KG1 (cell line): ENCODE measurements at places on chromosomes 13 and 19.

DNA sequence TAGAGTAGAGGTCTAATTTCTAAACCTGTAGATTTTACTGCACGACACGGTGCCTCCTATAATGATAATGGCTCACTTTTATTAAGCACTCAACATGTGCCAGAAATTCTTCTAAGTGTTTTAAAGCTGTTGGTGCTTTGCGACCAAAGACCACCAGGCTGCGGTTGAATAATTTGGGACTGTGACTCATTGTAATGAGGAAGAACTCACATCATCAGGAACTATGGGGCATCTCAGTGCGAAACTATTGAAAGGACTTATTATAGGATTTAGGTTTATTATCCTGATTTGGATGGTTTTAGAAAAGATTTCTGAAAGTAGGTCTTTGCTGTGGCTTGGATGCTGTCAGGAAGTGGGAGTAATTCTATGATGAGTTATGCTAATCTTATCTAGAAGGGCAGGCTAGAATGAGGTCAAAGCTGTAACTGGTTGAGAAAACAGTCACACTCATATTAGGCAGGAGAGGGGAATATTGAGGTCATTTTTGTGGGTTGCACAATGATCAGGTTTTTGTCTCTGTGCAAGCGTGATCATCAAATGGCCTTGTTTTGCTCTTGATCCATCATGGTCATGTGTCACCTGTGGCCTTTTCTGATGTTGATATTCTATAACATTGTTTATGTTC lies 266.8 kb downstream of the PCDH20 start:
- DNase-seq, result no peak

DNA sequence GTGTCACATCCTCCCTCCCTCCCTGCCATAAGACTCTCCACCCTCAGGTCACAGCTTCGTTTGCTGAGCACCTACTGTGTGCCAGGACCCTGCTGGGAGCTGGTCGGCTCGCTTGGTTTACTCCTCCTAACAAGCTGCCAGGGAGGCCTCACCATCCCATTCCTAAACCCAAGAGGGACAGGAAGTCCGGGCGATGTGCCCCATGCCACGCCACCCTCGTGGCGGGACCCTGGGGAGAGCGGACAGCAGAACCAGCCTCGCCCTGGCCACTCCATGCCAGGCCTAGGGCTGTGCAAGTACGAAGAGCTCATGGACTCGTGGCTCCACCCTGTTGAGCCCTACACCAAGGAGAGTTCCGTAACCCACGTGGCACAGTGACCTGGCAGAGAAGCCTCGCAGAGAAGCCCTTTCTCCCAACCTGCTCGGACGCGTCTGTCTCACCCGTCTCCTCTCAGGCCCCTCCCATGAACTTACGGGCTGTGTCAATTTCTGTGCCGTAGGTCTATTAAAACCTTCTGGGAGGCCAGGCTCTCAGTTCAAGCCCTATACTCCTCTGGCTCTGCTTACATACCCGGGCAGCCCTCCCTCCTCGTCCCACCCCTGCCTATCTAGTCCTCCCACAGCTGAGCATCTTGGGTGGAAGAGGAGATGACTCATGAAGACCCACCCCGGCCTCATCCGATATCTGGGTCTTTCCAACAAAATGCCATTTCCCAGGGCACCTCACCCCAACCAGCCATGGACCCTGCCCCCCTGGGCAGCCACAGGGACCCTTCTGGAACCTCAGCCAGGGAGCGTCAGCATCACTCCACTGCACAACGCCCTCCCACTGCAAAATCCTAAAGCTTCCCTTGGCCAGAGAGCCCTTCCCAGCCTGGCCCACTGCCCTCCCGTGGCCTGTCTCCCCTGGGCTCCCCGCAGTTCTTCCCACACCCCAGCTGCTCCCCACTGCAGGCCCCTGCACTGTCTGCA lies 2.6 kb downstream of the UBXN6 start:
- no peak for DNase-seq

- no peak for DNase-seq
Measured at GRCh38 chr19:33404506-33405253, 31.2 kb downstream of the CEBPG start.

DNA sequence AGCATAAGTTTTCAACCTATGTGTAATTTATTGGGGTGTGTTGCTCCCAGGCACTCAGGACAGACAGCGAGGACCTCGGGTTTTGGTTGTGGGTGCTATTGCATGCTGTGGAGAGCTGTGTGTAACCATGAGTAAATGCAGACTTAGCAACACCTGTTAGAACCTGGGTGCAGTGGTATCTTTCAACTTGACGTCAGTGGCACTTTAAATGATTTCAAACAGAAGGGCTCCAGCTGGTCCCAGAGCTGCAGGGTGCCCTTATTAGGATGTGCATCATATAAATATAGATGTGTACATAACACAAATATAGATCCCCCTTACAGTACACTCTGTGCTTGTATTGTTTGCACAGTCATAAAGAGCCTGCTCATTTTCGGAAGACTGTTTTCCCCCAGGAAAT lies 228.3 kb upstream of the IRS2 start:
- DNase-seq, result no peak

DNA sequence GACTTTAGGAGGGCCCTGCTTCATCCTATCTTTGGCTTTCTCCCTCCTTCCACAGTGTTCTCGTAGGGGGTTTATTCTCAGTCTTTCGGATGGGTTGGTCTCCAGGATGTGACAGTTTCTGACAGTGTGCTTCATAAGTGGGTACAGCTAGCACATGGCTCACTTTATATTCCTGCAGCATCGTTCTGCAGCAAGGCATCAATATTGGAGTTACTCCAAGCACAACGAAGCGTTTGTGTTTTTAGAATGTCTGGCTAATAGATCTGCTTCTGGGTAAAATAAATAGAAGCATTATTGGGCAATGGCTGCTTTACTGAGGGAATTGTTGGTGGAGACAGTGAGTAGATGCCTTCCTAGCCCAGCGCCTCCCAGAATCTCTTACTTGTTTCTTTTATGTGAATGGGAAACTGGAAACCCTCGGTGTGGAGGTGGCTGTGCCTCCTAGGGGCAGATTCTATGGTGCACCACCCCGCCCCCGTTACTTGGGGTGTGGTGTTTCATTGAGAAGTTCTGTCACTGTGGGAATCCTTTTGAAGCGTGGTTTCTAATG lies 2.0 kb downstream of the FARP1 start:
- DNase-seq, result no peak

- DNase-seq, result no peak
Measured at GRCh38 chr13:73722120-73722519, 412.1 kb downstream of the KLF12 start.

GRCh38 chr13:27311518-27312210 lies 41.0 kb downstream of the RASL11A start:
- DNase-seq, result no peak

GRCh38 chr13:77316430-77316829 lies 10.5 kb downstream of the MYCBP2 start:
- no peak for DNase-seq

DNA sequence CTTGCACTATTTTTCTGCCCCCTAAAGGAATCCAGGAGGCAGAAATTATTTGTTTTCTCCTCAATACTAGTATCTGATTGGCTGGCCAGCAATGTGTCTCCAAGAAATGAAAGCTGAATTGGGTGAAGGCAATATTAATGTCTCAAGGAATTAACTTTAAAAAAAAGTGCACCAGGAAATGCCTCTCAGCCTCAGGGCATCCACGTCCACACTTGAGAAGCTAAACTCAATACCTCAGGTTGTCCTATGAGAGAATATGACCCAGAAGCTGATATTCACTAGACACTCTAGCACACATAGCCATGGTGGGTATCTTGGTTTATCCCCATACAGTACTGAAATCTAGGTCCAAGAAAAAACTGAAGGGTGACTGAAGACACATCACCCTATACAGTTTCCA lies 2.1 kb downstream of the ZNF91 start:
- no peak for DNase-seq

DNA sequence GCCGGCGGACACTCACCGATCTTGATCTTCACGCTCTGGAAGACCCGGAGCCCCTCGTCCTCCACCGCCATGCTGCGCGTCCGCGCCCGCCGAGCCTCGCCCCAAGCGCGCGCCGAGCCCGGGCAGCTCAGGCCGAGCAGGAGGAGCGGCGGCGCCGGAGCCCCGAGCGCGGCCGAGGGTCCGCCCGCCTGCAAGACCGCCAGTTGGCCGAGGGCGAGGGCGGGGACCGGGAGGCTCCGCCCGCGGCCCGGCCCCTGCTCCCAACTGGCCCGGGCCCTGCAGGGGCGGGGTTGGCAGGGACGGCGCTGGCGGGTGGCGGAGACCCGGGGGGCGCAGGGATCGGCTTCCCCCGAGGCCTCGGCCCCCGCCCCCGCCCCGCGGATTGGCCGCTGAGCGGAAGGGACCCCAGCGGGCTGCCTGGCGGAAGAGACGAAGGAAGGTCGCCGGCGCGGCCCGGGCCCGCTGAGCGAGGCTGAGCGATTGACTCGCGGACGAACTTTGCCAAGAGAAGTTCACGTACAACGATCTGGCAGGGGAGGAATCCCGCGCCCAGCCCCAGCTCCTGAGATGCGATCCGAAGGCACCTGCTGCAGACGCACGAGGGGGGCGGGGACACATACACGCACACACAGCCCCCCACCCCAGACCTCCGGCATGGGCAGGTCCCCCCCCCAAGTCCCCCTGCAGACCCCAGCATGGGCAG lies at the start of gene RASA3:
RASA3 (minus strand) TSS at position 205 of the 703 bp plus-strand sequence; CDS start at position 71, 134 bp downstream.
- DNase-seq, result peak; percentile 33

DNA sequence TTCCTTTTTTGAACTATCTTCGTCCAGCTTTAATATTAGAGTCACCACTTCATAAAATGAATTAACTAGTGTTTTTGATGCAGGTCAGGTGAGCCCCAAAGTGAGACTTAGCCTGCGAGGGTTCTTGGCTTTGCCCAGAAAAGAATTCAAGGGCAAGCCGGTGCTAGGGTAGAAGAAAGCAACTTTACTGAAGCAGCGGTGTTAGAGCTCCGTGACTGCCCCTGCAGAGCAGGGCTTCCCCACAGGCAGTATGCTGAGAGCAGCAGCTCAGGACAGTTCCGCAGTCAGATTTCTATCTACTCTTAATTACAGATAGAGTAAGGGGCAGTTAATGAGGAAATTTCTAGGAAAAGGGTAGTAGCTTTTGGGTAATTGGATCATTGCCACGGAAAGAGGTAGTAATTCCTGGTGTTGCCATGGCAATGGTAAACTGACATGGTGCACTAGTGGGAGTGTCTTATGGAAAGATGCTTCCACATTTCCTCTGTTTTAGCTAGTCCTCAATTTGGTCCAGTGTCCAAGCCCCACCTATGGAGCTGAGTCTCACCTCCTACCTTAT lies 432.2 kb upstream of the ZNF507 start:
- no peak for DNase-seq

DNA sequence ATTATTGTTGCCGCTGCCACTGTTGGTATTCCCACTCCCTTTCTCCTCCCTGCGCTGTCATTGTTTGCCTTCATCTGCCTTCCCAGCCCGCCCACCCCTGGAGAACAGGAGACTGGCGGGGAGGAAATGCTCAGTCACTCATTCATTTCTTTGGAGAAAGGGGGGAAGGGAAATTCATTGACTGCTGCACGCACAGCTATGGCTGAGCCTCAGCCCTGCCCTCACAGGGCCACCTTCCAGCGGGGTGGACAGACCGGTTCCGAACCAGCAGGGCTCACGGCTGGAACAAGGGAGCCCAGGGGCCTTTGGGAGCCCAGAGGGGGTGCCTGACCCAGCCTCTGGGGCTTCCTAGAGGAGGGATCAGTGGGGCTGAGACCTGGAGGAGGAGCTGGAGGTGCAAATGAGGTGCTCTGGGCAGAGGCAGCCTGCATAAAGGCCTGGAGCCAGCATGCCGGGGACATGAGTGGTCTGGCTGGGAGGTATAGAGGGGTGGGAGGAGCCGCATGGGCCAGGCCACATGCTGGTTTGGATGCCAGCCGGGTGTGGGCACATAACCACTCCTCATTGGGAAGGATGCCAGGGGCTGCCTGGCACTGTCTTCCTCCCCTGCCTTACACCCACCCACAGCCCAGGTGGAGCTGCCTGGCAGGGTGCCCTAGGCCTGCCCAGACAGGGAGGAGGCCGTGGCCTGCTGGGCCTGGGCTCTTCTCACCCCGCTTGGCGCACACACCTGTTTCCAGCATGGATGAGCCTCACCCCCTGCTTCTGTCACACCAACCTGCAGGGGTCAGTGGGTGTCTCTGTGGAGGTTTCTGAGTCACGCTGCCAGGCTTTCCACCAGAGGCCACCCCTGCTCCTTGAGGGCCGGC lies 26.8 kb downstream of the PPP5C start:
- no peak for DNase-seq

- no peak for DNase-seq
Measured at GRCh38 chr13:33554919-33555791, 262.8 kb upstream of the RFC3 start.

DNA sequence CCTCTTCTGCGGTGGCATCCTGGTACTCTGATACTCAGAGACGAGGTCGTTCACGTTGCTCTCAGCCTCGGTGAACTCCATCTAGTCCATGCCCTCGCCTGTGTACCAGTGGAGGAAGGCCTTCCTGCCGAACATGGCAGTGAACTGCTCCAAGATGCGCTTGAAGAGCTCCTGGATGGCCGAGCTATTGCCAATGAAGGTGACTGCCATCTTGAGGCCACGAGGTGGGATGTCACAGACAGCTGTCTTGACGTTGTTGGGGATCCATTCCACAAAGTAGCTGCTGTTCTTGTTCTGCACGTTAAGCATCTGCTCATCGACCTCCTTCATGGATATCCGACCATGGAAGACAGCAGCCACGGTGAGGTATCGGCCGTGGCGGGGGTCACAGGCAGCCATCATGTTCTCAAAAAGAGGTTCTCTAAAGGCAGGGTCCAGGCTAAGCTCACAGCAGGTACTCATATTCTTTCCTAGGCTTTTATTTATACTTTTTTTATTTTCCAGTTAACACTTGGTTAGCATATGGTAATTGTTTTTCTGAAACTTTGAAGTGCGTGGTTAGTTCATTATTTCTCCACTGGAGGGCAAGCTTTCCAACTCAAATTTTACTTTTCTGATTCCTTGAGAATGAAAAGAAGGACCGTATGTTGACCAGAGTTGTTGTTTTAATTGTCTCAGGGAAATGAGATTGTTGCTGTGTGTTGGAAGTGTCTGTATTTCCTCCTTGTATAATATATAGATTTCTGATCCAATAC lies 72.4 kb upstream of the RGCC start:
- DNase-seq, result no peak

DNA sequence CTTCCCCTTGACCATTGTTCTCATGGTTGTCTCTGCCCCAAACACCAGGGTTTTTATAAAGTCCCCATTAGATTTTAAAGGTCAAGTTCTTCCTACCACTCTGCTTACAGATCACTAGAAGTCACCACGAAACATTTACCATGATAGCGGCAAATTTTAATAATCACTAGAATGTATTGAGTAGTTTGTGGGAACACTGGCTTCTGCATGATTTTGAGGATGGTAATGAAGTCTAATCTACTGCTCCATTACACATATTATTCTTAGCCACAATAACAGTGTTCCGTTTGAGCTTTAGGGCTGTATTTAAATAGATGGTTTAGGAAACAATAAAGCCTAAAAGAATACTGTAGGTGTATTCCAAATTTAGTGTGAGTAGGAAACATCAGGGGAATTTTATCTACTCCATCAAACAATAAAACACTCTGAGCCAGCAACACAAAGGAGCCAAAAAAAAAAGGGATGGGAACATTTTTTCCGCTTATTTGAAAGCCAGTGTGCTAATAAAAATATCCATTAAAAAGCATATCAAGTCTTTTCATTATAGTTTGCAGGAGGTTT lies 49.7 kb downstream of the KLF12 start:
- no peak for DNase-seq

- DNase-seq, result no peak
Measured at GRCh38 chr19:13573056-13573667, 66.9 kb upstream of the CACNA1A start.
